ENCODE measurements at places on chromosomes 3 and 15.
A peak's percentile ranks its signal among the peaks of the same experiment; 100 is the strongest.

DNA sequence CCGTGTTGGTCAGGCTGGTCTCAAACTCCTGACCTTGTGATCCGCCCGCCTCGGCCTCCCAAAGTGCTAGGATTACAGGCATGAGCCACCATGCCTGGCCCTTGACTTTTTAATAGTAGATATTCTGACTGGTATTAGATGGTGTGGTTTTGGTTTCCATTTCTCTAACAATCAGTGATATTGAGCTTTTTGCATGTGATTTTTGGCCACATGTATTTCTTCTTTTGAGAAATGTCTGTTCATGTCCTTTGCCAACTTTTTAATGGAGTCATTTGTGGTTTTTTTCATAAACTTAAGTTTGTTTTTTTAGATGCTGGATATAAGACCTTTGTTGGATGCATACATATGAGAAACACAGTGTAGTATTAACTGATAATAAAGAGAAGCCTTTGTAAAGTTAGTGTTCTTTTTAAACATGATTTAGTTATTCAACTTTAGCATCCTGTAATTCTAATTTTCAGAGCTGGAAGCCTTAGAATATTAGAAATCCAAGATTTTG, 280.8 kb downstream of the RBMS3 start:
- DNase-seq = no peak

GRCh38 chr3:130933801-130934345, 40.0 kb downstream of the ATP2C1 start:
- DNase-seq = no peak

DNA sequence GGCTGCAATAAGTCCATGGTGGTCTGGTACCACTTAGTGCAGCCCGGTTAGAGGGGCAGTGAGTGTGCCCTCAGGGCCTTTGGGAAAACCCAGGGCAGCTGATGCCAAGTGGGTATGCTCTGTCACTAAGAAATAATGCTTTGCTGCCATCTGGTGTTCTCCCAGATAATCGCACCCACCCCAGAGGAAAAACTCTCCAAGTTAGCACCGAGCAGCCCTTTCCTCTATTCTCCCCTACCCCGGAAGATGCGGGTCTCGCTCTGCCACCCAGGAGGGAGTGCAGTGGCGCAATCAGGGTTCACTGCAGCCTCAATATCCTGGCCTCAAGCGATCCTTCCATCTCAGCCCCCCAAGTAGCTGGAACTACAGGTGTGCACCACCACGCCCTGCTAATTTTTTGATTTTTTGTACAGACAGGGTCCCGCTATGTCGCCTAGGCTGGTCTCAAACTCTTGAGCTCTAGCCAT, 21.3 kb upstream of the DAPK2 start:
- peak; percentile 71 for DNase-seq

DNA sequence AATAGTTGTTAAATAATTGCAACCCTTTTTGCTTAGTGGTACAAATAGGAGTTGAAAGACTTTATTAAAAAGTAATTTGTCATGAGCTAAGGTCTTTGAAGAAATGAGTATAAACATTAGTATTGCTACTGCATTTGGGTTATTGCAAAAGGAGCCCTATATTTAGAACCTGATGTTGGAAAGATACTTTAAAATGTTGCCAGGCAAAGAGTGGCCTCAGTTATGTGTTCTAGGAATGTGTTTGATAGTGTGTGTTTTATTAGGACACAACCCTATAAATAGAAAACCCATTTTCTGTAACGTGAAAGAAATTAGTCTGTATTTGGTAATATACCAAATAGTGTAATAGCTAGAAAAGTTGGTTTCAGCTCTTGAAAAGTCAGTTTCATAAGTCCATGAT, 10.7 kb downstream of the VPS8 start:
- no peak for DNase-seq

DNA sequence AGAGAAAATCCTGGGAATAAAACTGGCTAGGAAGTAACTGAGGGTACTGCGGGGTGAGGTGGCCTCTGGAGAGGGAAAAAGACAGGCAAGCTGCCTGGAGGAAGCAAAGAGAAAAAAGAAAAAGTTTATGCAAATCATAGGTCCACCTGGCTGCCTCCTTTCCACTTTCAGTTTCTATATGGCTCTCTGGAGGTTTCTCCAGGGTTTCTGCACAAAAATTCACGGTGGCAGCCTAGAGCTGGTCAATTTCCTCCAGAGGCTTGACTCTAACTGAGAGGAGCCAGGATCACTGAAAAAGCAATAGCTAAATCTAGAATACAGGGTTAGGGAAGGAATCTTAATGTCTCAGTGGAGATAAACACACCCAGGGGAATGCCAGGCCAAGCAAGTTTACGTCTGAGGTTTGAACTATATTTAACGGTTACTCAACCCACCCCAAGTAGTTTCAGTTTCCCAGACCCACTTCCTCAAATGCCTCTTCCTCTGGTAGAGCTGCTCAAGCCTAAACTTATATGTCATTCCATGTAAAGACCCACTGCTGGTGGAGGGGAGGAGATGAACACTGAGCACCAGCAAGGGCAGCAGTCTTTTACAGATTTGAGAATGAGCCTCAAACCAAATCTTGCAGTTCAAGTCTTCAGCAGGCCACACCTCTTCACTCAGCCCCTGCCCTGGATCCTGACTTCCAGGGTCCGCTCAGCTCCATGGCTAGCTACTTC, 5.7 kb downstream of the LYSMD2 start:
- peak; percentile 58 for DNase-seq

- DNase-seq = no peak
Observed at GRCh38 chr3:129613367-129613740, 6.9 kb upstream of the PLXND1 start.

DNA sequence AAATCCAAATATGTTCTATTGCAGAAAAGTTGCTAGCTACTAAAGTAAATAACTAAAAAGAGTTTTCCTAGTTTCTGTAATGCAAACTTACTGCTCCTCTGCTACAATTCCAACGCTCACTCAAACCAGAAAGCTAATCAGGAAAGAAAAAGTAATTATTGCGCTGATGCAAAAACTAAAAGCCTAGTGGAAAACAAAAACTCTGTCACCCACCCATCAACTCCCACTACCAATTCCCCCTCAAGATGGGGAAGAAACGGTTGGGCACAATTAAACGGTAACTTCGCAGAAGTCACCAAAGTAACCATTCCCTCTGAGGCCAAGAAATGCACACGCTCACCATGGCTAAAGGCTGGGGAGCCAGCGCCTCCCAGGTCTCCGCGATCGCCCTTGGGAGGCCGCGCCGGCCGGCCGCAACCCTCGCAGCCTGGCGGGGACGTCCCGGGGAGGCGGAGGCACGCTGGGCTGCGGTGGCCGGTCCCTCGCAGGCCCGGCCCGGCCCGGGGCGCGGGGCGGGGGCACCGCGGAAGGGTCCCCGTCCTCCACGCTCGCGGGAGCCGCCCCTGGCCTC, 684 bp downstream of the SLTM start:
- no peak for DNase-seq

DNA sequence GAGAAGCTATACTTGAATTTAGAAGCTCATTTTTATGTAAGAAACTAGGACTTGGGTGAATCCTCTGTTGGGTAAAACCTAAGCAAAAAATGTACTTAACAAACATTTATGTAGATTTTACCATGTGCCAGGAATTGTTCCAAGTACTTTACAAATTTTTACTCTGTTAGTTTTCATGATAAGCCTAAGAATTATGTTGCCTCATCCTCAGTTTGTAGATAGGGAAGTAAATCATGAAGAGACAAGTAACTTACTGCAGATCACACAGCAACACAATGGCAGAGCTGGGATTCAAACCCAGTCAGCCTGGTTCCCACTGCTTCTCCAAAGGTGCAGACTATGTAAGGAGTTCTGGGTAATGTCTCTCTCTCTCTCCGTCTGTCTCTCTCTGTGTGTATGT, 169.9 kb downstream of the DIPK2A start:
- DNase-seq = no peak

GRCh38 chr15:33860754-33861153, 107.5 kb upstream of the CHRM5 start:
- no peak for DNase-seq

DNA sequence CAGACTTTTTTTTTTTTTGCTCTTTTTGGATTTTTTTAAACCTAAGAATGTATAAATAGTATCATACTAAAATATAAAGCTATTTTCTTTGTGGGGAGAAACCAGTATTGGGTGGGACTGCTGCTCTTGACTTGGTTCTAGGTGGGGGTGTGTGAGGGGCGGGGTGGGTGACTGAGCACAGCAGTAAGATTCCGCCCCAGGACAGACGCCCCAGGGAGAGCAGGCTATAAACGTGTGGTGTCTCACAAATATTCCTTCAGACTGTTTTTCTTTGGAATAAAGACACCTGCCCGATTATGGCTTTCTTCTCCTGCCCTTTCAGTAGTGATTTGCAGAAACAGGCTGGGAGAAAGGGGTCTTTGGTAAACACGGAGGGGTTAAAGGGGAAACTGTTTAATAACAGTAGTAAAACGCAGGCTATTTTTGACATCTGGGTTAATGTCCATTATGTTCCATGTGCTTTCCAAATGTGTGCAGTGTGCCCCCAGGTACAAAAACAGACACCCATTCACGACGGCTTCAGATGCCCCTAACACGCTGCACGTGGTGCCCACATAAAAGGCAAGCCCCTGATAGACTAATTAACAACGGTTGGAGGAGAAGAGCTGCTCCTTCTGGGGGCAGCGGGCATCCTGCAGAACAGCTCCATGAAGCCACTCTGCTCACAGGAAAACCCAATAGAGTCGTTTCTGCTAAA, 28.6 kb upstream of the WNT5A start:
- DNase-seq = no peak

DNA sequence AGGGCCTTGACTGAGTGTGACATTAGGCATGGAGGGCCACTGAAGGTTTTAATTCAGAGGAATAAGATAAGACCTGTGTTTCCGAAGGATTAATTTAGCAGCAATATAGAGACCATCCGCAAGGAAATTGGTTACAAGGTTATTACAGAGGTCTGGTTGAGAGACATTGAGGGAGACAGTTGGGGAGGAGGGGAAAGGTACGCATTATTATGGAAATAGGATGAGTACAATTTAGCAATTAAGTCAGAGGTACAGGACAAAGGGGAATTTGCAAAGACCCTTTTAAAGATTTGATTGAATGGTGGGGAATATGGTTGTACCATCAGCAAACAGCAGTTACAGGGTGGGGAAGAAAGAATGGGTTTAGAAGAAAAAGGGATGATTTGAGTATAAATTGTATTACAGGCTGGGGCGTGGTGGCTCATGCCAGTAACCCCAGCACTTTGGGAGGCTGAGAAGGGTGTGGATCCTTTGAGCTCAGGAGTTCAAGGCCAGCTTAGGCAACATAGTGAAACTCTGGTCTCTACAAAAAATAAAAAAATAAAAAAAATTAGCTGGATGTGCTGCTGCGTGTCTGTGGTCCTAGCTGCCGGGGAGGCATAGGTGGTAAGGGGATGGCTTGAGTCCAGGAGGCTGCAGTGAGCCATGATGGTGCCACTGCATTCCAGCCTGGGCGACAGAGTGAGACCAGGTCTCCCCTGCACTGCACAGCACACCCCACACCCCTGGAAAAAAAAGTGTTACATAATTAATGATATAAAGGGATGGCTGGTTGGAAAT, 11.3 kb downstream of the ARL8B start:
- DNase-seq = no peak

- no peak for DNase-seq
Observed at GRCh38 chr15:98596131-98596530, 52.2 kb upstream of the IGF1R start.

DNA sequence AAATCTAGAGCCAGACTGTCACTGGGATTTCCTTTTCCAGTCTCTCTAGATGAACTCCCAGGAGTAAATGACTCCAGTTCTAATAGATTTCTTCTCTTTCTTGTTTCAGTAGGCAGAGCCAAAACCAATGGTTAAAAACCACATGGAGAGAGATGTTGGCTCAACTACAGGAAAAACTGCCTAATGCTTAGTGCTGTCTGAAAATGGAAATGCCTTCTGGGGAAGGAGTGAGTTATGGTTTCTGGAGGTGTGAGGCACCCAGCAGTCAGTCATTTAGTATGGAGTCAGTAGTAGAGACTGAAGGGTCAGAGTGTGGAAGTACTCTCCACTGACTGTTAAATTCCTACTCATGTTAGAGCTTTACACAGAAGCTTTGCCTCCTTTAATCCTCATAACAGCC, 136.7 kb downstream of the CCNL1 start:
- DNase-seq = no peak

DNA sequence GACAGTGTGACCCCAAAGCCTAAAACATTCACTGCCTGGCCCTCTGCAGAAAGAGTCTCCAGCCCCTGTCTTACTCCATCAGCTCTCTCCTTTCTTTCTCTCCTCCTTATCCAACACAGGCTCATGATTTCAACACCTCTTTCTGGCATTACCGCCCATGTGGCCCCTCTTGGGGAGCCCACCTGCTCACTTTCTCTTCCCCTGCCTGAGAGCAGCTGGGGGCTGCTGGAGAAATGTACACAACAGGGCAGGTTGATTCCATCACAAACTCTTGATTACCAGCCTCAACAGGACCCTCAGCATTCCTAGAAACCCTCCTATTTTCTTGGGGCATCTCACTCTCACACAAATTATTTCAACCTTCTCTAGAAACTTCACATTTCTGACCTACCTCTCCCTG, 98.3 kb downstream of the ABHD5 start:
- no peak for DNase-seq

DNA sequence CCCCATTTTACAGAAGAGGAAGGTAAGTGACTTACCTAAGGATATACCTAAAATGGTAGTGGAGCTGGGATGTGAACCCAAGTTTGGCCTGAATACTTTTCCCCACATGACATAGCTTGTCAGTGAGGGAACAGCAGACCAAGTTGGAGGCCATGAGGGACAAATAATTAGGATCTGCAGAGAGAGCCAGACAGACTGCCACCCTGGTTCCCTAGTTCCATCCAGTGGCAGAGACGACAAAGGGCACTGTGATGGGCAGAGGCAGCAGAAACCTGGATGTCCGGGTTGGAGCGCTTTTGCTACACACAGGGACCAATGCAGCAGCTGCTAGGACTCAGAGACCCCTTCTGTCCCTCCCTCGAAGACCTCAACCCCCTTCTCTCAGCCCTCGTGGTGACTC, 1.2 kb downstream of the CPLX3 start:
- DNase-seq = no peak

DNA sequence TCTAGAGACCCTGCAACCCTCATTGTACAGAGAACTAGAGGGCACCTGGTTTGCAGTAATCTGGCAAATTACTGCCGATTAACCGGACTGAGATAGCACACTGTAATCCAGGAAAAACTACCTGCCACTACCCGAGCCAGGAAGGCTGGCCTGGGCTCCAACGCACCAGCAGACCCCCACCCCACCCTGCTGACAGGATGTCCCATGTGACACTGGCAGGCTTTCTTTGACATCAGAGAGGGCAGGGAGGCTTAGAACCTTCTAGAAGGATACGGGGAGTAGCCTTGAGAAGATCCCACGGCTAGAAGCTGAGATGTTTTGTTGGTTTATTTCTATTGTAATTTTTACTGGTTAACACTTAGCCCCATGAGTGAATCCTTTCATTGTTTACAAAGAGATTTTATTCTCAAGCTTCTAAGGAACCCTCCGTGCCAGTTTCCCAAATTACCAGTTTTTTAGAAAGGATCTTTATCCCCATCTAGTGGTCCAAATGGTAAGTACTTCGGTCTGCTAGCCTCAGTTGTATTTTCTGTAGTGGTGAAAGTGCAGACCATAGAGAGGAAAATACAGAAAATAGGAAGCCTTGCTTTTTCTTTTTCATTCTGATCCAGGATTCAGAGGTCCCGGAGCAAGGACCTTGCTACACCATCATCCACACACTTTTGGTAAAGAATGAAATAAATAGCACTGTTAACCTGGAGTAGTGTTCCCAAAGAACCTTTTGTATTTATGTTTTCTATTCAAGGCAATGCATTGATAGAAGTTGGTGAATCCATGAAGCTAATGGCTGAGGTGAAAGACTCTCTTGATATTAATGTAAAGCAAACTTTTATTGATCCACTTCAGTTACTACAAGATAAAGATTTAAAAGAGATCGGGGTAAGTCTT, 81.9 kb upstream of the ADAMTSL3 start:
- DNase-seq = no peak

GRCh38 chr3:194908496-194908895, 222.8 kb downstream of the FAM43A start:
- no peak for DNase-seq
